ENCODE measurements at places on chromosomes 13 and 19.

DNA sequence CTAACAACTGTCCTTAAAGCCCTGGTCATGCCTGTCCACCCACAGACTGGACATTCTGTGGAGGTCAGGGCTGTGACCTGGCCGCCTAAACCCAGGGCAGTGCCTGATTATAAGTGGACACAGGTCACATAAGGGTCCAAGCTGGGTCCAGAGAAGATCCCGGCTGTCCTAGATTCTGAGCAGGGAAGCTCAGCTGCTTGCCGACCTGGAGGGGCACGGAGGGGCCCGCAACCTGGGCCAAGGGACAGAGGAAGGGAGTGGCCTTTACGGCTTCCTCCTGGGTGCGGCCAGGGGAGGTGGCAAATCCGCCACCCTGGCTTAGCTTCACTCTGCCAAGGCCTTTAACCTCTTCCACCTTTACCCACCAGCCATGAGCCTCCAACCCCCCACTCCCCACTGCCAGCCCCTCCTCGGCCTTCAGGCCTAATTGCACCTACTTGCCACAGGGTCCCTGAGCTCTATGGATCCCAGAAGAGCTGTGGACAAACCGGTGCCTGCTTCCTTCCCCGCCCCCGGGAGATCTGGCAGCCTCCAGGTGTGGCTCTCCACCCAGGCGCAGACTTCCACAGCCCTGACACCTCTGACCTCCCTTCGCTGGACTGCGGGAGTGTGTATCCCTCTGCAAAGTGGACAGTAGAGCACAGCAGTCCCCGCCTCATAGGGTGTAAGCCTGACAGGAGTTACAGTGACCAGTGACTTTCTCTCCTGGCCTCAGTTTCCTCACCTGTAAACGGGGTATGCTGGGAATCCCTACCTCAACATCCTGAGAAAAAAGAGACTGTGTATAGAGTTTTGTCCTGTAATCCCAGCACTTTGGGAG is 1.7 kb downstream of the CD320 start:
- DNase-seq = peak; percentile 4

GRCh38 chr13:95256091-95256490 is 45.2 kb downstream of the ABCC4 start:
- no peak for DNase-seq

GRCh38 chr13:98222816-98223215 is 45.7 kb upstream of the RNF113B start:
- no peak for DNase-seq

- no peak for DNase-seq
Observed at GRCh38 chr13:95604556-95604915, 40.0 kb downstream of the DZIP1 start.

DNA sequence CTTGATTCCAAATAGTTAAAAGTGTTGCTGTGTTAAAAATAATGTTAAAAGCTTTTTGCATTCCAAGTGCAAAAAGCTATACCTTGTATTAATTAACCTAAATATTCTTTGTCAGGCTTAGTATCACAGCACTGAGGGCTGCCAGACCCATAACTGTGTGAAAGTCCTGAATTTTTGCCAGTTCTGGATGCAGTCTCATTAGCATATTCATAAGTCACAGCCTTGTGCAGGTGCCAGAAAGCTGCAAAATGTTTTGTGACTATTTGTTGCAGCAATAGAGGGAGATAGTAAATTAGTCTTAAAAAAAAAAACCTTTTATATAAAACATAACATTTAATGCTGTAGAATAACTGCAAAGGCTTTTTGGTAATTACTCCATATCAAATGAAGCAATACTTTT is 56.6 kb downstream of the SLITRK1 start:
- DNase-seq = no peak

GRCh38 chr13:81551036-81551435 is 1210.1 kb upstream of the SPRY2 start:
- no peak for DNase-seq

DNA sequence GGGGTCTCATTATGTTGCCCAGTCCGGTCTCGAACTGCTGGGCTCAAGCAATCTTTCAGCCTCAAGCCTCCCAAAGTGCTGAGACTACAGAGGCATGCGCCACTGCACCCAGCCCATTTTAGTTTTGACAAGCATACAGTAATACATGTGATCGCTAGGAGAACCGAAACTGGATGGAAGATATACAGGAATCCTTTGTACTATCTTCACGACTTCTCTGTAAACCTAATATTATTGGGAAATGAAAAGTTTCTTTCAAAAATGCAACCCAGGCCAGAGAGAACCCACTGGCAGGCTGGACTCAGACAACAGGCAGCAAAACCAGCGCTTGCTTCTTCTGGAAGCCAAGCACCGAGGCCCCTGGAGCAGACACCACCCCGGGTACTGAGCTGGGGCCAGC is 9.4 kb downstream of the C19orf12 start:
- no peak for DNase-seq

DNA sequence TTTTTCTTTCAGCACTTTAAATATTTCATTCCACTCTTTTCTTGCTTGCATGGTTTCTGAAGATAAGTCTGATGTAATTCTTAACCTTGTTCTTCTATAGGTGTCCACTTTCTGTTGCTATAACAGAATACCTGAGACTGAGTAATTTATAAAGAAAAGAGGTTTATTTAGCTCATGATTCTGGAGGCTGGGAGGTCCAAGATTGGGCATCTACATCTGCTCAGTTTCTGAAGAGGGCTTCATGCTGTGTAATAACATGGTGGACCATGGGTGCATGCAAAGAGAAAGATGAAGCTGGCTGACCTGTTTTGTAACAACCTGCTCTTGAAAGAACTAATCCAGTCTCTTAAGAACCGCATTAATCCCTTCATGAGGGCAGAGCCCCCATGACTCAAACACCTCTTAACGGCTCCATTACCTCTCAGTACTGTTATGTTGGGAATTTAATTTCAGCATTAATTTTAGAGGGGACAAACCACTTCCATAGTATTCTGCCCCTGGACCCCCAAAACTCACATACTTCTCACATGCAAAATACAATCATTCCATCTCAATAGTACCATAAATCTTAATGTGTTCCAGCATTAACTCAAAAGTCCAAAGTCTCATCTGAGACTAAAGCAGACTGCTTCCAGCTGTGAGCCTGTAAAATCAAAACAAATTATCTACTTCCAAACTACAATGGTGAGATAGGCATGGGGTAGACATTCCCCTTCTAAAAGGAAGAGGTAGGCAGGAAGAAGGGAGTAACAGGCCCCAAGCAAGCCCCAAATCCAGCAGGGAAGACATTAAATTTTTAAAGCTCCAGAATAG is 9.6 kb upstream of the FGF9 start:
- no peak for DNase-seq

DNA sequence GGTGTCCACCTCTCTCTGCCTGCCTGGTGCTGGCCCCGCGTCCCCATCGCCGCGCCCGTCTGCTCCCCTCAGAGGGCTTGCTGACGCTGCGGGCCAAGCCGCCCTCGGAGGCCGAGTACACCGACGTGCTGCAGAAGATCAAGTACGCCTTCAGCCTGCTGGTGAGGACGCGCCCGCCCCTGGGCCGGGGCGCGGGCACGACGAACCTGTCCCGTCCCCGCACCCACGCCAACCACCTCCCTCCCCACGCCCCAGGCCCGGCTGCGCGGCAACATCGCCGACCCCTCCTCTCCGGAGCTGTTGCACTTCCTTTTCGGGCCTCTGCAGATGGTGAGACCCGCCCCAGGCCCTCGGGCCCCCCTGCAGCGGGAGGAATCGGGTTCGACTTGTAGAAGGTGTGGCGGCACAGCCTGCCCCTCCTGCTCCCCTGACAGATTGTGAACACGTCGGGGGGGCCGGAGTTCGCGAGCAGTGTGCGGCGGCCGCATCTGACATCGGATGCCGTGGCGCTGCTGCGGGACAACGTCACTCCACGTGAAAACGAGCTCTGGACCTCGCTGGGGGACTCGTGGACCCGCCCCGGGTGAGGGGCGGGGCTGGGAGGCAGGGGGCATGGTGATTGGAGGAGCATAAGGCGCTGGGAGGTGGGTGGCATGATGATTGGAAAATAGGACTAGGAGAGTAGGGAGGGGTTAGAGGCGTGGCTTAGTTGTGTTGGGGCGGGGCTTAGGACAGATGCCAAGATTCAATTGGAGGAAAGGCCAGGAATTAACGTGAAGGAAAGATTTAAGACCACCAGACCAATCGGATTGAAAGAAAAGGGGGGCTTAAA is 6.6 kb downstream of the EPS8L1 start:
- no peak for DNase-seq

DNA sequence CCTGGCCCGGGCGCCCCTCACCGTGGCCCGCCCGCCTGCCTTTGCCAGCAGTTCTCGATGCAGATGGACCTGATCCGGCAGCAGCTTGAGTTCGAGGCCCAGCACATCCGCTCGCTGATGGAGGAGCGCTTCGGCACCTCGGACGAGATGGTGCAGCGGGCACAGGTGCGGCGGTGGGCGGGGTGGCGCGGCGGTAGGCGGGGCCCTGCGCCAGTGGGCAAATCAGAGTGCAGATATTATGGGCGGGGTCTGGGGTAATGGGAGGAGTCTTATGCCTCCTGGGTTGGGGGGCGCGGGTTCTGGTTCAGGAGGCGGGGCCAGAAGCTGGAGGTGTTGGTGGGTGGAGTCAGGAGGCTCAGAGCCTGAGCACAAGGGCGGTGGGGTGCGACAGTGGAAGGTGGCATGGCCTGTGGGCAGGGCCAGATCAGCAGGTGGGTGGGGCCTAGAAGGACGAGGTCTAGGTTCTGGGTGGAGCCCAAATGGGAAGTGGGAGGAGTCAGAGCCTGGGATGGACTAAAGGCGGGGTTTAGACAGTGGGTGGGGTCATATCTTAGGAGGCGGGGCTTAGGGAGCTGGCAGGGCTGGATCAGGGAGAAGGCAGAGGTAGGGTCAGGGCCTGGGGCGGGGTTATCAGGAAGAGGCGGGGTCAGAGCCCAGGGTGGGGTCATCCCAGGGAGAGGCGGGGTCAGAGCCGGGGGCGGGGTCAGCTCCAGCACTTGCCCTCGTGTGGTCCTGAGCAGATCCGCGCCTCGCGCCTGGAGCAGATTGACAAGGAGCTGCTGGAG is 5.6 kb downstream of the APC2 start:
- no peak for DNase-seq

- DNase-seq = no peak
Observed at GRCh38 chr19:5452594-5453565, 2.3 kb upstream of the ZNRF4 start.

- no peak for DNase-seq
Observed at GRCh38 chr19:13699786-13700185, 64.5 kb upstream of the MRI1 start.

GRCh38 chr13:57286511-57287098 is 119.6 kb downstream of the PRR20E start:
- DNase-seq = no peak

GRCh38 chr19:35555301-35556005 is 8.0 kb downstream of the ATP4A start:
- peak; percentile 56 for DNase-seq

DNA sequence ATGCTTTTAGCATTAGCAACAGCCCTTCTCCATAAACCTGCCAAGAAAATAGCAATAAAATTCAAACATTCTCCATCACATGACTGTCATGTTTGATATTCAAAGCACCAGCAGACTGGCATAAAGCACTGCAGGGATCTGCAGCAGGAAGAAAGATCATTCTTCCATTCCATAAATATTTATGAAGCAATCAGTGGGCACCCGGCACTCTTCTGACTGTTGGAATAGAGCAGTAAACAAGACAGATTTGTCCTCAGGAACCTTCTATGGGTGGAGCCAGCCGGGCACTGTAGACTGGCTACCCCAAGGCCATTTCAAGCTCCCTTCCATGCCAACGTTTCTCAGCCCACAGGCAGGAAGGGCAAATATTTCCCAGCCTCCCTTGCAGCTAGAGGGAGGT is 25.5 kb downstream of the PLA2G4C start:
- DNase-seq = no peak

Measured in endothelial cell (in vitro differentiated cells).